Breast epithelium (tissue), 4 donors: ENCODE measurements at places on chromosomes 12 and 14.

- DNase-seq: no peak
- H3K36me3 ChIP-seq: no peaks in the 10 kb centered on the region
- H3K4me3 ChIP-seq: no peak overlapping the region
- H3K27me3 ChIP-seq: no peaks in the 10 kb centered on the region
- no peak overlapping the region for H3K27ac ChIP-seq
- no peaks in the 10 kb centered on the region for H3K4me1 ChIP-seq
Observed at GRCh38 chr12:119828300-119828699, 48.8 kb downstream of the CIT start.

DNA sequence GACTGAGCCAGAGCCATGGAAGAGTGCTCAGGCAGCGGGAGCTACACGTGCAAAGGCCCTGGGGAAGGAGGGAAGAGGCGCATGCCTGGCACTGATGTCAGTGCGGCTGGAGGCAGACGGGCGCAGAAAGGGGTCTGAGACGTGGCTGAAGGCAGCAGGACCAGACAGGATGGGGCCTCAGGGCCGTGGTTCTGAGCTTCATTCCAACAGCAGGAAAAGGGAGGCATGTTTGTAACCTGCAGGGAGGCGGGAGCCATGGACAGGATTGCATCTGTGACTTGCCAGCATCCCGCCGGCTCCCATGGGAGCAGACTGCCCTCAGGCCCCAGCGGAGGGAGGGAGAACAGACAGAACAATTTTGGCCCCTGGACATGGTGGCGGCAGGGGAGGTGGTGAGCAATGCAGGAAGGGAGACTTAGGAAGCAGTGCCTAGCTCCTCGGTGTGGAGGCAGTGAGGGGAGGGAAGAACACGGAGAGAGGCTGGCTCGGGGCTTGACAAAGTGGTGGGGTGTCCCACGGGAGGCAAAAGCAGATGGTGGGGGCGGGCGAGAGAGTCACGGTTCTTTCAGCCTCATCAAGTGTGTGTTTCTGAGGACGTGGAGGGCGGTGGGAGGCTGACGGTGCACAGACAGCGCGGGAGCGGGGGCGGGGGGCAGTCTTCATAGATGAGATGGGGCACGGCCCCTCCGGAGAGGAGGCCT lies 33.3 kb upstream of the INF2 start:
- no peak for DNase-seq
- H3K36me3 ChIP-seq: no peaks in the 10 kb centered on the region
- no peak overlapping the region for H3K27ac ChIP-seq
- no peaks in the 10 kb centered on the region for H3K4me1 ChIP-seq
- no peaks in the 10 kb centered on the region for H3K27me3 ChIP-seq

DNA sequence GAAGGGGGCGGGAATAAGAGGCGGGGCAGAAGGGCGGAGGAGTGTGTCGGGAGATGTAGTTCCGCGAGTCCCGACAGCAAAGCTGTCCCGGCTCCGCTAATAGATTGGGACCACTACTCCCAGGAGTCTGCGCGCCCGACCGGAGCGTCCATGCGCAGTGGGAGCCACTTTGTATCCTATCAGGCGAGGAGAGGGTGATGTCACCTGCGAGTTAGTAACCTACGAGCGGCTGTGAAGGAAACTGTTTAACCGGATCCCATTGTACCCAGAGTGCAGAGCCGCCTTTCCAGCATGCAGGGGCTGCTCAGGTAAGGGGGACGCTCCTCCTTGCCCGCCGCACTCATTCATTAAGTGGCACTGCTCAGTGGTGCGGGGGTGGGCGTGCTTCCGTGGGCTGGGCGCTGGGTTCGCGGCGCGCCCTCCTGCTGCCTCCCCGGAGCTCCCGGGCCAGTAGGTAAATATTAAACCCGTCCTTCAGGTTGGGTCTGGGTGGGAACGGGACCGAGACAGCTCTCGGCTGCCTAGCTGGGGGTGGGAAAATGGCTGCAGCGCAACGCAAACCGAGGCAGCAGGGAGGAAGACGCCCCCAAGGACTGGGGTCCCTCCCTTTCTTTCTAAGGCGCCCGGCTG lies at the start of gene DAAM1:
TSS of gene DAAM1 (plus strand) at position 207 of the 630 bp plus-strand sequence. CDS start 74,811 bp downstream, outside the sequence.
- H3K27me3 ChIP-seq: no peaks in the 10 kb centered on the region
- no peaks in the 10 kb centered on the region for H3K36me3 ChIP-seq
- peak; percentile 99 for DNase-seq
- peaks cover 4% of the 10 kb centered on the region for H3K4me1 ChIP-seq

DNA sequence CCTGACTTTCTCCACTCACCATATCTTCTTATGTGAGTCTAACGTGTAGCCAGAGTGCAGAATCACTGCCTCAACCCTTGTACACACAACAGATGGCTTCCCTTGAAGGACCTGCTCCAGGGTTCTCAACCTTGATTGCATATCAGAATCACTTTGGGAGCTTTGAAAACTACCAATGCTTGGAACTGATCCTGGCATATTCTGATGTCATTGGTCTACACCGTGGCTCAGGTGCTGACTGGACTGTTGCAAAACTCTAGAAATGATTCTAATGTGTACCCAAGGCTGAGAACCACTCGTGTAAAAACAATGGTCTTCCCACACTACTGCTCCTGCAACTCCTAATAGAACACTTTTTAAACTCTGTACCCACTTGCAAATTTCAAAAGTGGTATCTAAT lies 18.5 kb downstream of the TMEM132D start:
- H3K27me3 ChIP-seq: no peaks in the 10 kb centered on the region
- no peak overlapping the region for H3K27ac ChIP-seq
- H3K36me3 ChIP-seq: no peaks in the 10 kb centered on the region
- H3K4me3 ChIP-seq: no peak overlapping the region
